Nucleus accumbens (tissue), 56 donors: ENCODE measurements at places on chromosomes 11 and 22.
A peak's percentile ranks its signal among the peaks of the same experiment; 100 is the strongest.

DNA sequence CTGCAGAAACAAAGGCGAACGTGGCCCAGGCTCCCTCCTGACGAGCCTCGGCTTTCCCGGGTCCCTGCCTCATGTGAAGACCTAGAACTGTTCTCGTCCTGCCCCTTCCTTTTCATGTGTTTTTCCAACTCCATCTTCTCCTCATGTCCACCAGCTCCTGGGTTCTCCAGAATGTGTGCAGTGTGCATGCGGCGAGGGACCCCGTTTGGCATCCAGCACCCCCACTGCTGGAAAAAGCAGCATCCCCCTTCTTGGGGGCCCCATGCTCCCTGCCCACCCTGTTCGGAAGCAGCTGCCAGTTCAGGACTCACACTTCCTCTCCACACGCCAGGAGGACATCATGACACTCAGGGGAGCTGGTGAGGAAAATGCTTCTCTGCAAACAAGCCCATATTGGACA lies 313.5 kb downstream of the BRD1 start:
- DNase-seq: no peak

GRCh38 chr22:30926706-30927105 lies 41.9 kb downstream of the MORC2 start:
- no peak for DNase-seq

DNA sequence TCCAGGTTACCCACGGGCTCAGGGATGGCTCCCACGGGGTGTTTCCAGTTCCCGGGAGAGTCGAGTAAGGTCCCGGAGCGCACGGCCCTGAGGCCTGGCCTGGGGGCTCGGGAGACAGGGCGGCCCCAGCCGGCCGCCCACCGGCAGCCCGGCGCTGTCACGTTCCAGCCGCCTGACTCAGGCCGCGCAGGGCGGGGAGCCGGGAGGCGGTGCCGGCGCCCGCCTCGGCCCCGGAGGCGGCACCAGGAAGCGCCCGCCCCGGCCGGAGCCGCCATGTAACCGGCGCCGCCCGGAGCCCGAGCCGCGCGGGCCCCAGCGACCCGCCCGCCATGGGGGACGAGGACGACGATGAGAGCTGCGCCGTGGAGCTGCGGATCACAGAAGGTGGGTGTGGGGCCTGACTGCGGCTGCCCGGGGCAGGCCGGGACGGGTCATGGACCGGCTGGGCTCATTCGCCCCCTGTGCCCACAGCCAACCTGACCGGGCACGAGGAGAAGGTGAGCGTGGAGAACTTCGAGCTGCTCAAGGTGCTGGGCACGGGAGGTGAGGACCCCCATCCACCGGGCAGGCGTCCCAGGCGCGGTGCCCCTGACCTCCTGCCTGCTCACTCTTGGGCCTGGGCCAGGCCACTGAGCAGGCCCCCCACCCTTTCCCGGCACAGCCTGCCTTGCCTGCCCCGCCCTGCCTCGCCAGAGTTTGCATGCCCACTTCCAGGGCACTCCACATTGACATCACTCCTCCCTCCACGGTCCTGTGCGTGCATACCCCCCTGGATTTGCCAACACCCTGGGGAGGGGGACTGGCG lies at the start of gene RPS6KA4:
TSS of gene RPS6KA4 (plus strand) at position 256 of the 805 bp plus-strand sequence. CDS start at position 330, 74 bp downstream.
- peak; percentile 76 for DNase-seq

DNA sequence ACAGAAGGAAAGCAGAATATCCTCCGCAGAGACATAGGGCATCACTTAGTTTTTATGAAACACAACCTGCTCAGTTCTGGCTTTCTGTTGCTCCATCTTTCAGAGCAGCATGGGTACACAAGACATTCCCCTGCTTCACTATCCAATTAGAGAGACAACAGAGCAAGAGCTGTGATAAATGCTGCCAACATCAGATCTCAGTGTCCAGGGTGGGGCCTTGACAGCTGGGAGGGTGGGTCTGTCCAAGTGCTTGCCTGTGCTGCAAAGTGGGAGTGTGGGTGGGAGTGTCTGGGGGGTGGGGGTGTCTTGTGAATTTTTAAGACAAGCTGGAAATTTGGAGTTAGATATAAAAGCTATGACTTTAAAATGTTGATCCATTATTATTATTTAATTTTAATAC lies 369.6 kb downstream of the TENM4 start:
- no peak for DNase-seq

- no peak for DNase-seq
Measured at GRCh38 chr22:39833610-39834009, 60.0 kb downstream of the ENTHD1 start.

DNA sequence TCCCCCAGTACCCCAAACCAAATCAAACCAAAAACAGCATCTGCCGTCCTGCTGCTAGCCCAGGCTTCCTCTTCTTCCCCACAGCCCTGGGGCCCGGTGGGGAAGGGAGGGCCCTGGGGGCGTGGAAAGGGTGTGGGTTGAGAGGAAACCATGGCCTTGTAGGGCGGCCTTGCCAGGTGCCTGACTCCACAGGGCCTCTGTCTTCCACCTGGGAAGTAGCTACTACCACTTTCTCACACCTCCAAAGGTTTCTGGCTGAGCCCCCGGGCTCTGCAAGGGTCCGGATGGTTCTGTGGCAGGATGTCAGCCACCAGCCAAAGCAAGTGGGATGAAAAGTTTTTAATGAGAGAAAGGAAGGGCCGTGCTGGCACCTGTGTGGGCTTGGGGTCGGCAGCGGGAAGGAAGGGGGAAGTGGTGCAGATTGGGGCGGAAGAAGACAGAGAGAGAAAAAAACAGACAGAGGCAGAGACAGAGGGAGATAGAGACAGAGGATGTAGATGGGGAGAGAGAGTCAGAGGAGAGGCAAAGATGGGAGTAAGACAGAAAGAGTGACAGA lies 10.5 kb downstream of the TPST2 start:
- DNase-seq: no peak

GRCh38 chr11:41031551-41032060 lies 427.8 kb downstream of the LRRC4C start:
- DNase-seq: no peak
